ENCODE measurements at places on chromosomes 7 and 10. TPM values are rescaled to one million over a fixed set of nuclear protein-coding genes. Genes with fewer than 3 reads are reported as not detected.

Gene CYP2C19
- not detected for total RNA-seq

Gene GIMAP5
- total RNA-seq, result 248 TPM

- no peak for DNase-seq
These were observed 21.5 kb upstream of the AKR1B10 start for GRCh38 chr7:134505856-134506255.

DNA sequence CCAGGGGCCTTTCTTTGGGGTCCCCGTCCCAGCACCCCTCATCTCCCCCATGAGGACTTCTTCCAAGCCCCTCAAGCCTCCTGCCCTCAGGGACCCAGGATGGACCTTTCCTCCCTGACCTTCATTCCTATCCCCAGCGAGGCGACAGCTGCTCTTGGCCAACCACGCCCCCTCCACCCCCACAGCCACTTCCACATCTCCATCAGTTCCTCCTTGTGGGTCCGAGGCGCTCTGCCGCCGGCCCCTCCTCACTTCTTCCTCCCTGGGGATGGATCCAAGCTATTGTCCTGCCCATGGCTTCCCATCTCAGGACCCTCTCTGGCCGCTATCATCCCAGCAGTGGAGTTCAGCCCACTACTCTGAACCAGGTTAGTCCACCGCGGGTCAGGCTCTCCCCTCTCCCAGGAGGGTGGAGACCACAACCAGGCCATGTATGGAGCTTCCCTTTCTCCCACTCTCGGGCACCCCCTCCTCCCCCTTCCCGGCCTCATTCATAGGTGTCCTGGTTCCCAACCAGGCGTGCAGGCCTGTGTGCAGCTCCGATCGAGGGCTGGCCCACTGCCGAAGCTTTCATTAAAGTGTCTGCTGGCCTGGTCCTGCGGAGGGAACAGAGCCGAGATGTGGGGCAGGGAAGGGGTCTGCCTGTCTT, 1.7 kb upstream of the SH2B2 start:
- no peak for DNase-seq

DNA sequence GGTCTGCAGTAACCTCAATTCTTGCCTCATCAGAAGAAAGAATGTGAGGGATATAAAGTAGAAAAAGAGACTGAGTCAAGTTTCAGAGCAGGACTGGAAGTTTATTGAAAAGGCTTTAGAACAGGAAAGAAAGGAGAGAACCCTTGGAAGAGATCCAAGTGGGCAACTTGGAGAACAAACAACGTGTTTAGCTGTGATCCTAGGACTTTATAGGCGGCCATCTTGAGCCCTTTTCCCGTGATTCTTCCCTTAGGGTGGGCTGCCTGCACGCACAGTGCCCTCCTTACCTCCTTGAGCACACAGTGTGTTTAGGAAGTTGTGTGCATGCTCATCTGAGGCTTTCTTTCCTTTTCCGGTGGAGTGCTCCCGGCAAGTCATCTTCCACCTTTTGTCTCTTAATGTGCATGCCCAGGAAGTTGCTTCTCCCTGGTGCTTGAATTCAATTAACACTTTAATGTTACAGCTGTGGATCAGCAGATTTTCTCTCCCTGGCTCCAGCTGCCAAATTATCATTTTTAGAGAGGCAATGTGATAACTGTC, 59.8 kb downstream of the ENTPD1 start:
- DNase-seq, result no peak

GRCh38 chr7:106290319-106290718, 5.5 kb upstream of the NAMPT start:
- DNase-seq, result no peak

All from T-cell (primary cell).